ENCODE measurements at places on chromosomes 11 and 22.

GRCh38 chr11:2929531-2929949 lies 320 bp upstream of the PHLDA2 start:
- no peak for DNase-seq

GRCh38 chr11:81644239-81644840 lies 1089.3 kb downstream of the FAM181B start:
- peak; percentile 46 for DNase-seq

GRCh38 chr11:91433284-91434010 lies 791.2 kb upstream of the FAT3 start:
- no peak for DNase-seq

DNA sequence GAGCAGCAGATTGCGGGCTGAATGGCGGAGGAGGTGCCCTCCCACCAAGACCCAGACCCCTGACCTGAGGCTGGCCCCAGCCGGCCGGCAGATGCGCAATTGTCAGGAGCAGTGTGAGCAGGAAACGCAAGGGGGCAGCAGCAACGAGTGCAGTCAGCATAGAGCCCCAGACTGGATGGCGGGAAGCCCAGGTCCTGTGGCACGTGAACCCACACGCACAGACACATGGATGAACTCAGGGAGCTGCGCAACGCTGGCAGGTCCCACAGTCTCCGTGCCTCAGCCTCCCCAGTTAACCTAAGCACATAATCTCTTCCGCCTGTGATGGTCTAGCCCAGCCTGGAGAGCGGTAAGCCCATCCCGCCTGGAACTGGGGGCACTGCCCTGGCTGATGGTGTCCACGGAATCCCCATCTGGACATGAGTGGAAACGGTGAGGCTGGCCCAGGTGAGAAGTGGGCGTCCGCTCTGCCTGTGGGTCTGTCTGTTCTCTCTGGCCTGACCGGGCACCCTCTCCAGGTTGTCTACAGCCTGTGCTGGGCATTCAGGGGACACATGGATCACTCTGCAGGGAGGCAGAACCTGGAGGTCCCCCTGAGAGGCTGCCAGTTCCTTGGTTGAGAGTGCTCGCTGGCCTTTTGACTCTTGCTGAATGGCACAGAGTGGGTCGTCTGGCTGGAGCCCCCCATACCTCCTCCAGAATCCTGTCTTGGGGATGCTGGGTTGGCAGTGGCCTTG lies 626 bp upstream of the TBX10 start:
- peak; percentile 7 for DNase-seq

DNA sequence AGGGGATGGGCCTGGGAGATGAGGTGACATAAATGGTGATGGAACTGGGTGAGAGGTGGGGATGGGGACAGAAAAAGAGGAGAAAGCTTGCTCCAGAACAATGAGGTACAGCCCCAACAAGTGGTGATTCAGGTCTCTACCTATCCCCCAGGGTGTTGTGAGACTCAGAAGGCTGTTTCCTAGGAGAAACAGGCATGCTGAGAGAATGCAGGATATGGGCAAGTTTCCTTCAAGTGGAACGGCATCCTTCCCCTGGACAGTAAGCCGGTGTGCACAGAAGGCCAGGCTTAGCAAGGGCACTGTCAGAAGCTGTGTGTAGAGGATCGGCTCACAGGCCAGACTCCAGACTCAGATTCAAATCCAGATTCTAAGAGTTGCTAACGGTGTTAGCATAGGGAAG lies 34.1 kb upstream of the CRTAM start:
- no peak for DNase-seq

GRCh38 chr11:111443640-111444039 lies 64.6 kb upstream of the POU2AF1 start:
- no peak for DNase-seq

DNA sequence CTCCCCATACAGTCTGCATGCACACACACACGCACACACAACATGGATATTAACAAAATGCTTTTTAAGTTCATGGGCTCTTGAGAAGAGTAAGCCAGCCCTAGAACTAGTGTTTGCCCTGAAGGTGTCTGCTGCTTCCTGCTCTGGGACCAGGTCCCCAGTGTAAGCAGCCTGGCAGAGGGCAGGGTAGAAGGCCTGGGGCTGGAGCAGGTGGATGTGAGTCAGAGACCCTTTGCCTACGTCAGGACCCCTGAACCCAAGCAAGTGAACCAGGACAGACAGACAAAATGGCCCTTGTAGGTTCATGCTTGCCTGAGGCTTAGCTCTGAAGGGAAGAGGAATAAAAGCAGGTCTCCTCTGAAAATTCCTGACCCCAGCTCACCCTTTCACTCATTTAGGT lies 357.9 kb downstream of the TBC1D22A start:
- DNase-seq = no peak

DNA sequence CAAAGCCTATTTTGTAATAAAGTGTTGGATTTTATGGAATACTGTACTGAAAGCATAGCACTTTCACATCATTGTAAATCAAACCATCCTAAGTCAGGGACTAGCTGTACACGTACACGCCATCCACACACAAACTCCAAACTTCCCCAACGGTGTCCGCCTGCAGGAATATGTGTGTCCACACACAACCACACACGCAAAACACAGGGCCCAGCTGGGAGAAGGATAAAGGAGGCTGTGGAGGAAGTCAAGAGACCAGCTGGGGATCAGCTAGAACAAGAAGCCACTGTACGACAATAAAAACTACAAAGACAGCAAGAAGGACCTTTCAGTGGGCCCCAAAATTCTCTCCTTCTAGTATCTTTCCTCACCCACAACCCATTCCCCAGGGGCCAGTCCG lies 1.6 kb downstream of the TRIM29 start:
- DNase-seq = no peak
